ENCODE measurements at places on chromosomes 6 and 20. TPM values are rescaled to one million over a fixed set of nuclear protein-coding genes. Genes with fewer than 3 reads are reported as not detected.
A peak's percentile ranks its signal among the peaks of the same experiment; 100 is the strongest.

Gene TSHZ2
- not detected for total RNA-seq

Gene PPP1R16B
- total RNA-seq: not detected

Gene CLIC5
- total RNA-seq: not detected

Gene ENPP1
- 33.9 TPM for total RNA-seq

Gene RSPO3
- total RNA-seq: not detected

Gene LGSN
- not detected for total RNA-seq

Gene EBF4
- 0.14 TPM for total RNA-seq

Gene SDCBP2
- total RNA-seq: 1.1 TPM

GRCh38 chr6:20441921-20442320, 40.2 kb downstream of the E2F3 start:
- DNase-seq: no peak

DNA sequence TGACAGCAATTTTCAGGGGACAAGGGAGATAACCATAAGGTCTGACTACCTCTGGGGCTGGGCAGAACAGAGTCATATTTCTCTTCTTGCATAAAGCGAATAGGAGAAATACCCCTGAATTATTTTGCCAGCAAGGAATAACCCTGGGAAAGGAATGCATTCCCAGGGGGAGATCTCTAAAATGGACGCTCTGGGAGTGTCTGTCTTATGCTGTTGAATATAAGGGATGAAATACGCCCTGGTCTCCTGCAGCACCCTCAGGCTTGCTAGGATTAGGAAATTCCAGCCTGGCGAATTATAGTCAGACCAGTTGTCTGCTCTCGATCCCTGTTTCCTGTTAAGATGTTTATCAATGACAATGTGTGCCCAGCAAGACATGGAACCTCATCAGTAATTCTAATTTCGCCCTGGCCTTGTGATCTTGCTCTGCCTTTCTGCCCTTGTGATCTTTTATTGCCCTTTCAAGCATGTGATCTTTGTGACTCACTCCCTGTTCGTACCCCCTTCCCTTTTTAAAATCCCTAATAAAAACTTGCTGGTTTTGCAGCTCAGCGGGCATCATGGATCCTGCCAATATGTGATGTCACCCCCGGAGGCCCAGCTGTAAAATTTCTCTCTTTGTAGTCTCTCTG, 221.6 kb upstream of the HS3ST5 start:
- no peak for DNase-seq

DNA sequence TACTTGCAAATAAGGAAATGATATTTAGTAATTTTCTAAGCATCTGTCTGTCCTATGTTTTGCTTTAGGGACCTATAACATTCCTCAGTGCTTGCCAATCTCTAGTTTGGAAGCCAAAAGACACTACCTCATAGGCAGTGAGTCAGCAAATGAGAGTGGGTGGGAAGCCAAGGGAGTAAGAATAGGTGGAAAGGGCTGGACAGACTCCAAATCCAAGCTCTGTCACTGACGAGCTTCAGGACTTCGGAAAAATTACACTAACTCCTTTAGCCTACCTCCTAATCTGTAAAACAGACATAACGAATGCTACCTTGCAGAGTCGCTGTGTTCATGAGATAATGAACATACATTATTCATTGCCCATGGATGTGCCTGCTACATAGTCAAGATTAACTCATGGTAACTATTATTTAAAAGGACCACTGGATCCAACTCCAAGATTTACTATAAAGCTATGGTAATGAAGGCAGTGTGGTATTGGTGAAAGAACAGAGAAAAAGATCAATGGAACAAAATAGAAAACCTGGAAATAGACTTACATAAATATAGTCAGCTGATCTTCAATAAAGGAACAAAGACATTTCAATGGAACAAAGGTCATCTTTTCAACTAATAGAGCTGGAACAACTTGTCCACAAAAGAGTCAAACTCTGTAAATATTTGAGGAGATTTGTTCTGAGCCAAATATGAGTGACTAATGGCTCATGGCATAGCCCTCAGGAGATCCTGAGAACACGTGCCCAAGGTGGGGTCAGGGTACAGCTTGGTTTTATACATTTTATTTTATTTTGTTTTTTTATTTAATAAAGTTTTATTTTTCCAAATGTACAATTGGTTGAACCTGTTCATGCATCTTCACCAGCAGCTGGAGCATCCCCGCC, 64.1 kb downstream of the FAM50B start:
- peak; percentile 95 for DNase-seq

GRCh38 chr20:58192567-58192966, 35.9 kb downstream of the ANKRD60 start:
- no peak for DNase-seq

DNA sequence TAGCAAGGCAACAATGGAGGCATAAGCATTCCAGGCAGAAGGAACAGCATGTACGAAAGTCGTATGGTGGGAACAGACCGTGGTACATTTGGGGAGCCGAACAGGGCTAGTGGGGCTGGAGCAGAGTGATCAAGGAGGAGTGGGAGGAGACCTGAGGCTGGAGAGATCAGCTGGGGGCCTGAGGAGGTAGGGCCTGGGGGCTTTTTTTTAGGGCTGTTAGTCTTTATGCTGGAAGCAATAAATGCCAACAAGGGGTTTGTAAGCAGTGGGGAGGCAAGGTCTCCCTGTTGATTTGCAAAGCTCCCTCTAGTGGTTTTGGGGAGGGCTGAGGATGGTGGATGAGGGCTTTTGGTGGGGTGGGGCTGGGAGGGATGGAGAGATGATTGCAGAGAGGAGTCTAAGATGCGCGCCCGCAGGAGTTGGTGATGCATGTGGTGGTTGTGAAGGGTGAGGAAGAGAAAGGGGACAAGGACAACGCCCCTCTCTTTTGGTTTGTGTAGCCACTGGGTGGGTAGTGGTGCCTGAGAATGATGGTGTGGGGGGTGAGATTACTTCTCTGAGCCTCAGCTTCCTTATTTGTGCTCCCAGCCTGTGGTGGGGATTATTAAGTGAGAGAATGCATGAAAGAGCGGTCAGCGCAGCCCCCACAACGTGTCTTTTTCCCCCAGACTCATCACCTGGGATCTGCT, 74.1 kb upstream of the TOX2 start:
- no peak for DNase-seq

DNA sequence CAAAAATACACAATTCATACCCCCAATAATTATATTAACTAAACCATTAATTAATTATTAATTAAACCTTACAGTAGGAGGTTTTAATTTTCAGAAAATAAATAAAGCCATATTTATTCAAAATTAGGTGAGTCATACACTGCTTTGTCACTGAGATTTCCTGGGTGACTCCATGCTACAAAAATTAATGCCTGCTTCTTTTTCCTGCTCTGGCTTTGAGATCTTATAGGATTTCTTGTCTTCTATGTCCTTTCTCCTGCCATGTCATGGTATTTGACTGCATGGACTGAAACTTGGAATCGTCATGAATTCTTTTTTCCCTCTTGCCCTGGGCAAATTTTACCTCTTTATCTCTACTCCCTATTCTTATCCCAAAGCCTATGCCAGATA, 133.2 kb downstream of the PHACTR1 start:
- DNase-seq: no peak

- no peak for DNase-seq
Measured at GRCh38 chr20:36628076-36628475, 17.9 kb downstream of the SLA2 start.

DNA sequence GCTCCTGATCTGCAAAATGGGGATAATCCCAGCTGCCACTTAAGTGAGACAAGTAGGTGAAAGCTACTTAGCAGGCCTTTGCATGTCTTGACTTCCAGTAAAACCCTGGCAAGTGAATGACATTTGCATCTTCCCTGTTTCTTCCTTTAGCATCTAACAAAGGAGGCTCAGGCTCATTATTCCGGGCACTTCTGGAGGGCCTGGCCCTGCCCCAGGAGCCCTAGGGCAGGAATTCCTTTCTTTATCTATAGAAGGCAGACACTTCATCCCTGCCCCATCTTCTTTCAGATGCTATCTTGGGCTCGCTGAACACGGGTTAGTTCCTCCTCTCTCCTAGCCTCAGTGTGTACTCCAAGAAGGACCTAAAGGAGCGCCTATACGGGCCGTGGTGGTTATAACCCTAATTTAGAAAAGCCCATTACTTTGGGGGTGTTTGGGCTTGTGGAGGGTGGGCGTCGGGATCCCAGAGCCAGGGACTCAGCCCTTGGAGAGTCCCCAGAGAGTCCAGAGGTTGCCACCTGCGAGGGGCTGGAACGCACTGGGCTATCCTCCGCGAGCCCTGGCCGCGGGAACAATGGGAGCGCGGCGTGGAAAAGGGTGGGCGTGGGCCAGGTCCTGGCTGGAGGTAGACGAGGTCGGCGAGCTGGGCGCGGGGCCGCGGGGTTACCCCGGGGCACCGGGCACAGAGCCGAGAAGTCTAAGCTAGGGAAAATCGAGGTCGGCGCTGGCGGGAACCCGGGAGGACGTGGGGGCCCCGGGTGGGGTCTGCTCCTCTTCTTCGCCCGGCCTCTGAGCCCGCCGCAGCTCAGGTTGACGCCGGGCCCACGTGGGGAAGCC, 62.8 kb upstream of the EPB41L1 start:
- no peak for DNase-seq

- no peak for DNase-seq
Measured at GRCh38 chr6:8336406-8337057, 98.8 kb downstream of the SLC35B3 start.

GRCh38 chr6:55499591-55499990, 79.4 kb downstream of the HMGCLL1 start:
- DNase-seq: no peak

DNA sequence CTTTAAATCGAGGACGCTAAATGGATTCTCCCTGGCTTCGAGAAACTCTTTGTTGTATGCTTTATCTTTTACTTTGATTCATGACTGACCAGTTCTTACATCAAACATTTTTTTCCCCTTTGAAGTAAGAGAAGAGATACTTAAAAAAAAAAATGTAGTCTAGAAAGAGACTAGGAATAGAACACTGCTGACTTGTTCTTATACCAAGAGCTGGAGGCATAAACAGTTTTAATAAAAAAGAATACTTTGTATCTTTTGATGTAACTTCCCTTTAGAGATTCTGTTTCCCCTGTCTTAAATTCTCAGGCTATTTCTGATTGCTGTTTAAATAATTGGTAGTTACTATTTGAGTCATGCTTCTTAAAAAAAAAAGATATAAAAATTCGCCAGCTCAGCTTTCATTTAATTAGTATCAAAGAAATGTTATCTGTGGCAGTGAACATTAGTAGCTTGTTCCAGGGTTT, 4.8 kb downstream of the ASXL1 start:
- DNase-seq: no peak

DNA sequence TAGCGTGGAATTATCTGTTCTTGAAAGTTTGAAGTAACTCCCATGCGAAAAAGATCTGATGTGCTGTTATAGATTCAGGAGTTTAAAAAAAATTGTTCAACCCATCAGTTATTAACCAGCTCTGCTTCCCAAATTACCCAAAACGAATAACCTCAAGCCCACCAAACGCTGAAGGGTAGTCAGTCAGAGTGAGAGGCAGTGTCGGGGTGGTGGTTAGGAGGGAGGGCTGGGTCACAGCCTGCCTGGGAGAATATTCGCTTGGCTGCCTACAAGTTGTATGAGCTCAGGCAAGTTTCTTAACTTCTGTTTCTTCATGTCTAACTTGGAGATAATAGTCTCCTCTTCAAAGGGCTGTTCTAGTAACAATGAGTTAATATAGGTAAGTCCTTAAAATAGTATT, 114.6 kb downstream of the JPH2 start:
- DNase-seq: no peak

DNA sequence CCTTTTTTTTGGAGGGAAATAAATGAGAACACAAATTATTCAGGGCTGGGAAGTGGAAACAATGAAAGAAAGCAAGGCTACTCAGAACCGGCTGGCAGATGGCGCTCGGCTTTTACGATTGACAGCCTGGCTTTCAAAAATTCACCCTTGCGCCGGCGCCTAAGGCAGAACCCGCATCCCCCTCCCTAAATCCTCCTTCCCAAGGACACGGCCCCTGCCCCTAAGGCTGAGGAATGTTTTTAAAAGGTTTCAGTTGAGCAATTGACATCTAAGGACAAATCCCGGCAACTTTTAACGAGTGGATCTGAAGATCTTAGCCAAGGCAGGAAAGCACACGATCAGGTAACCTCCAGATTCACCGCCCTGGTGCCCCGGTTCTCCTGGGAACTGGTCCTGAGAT, 16.3 kb downstream of the GNAS start:
- no peak for DNase-seq

DNA sequence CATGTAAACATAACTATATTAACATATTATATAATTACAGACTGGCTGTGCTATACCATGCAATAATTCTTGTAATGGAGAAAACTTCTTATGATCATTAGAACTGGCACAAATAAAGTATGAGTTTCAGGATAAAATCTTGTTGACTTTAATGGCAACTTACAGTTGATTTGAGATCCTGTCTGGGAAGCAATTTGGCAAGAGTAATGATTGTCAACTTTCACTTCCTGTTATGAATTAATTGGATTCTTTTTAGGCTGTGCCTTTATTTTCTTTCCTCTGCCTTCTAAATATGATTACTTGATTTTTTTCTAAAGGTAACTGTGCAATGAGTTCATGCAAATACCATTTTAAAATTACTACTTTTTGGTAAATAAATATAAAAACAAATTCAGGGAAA, 158.1 kb upstream of the B3GAT2 start:
- no peak for DNase-seq

- DNase-seq: no peak
Measured at GRCh38 chr20:11921321-11921720, 3.6 kb downstream of the BTBD3 start.

- no peak for DNase-seq
Measured at GRCh38 chr6:166499350-166500163, 86.9 kb downstream of the RAMACL start.

- no peak for DNase-seq
Measured at GRCh38 chr20:24984961-24985640, 7.5 kb downstream of the APMAP start.

GRCh38 chr6:32095338-32096086, 13.6 kb downstream of the TNXB start:
- no peak for DNase-seq

DNA sequence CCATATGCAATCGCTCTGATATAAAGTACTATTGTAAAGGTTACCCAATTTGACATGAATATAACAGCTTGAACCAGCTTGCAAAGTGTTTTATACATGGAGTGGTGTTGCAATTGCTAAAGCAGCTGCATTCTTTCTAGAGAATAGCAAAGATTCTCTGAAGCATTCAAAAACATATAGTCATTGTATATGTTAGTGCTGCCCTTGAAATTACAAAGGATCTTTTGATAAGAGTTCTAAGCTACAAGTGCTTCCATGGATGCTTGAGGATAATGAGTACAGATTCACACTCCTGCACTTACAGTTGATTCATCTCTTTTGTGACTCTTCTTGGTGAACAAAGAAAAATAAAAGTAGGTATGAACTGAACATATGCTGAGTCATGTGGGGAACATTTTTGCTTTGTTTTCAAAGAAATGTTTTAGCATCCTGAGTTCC, 175.7 kb downstream of the ALDH8A1 start:
- DNase-seq: peak; percentile 72

GRCh38 chr20:1876217-1876921, 18.8 kb upstream of the SIRPA start:
- DNase-seq: no peak
